ENCODE measurements at places on chromosomes 3 and 15.

DNA sequence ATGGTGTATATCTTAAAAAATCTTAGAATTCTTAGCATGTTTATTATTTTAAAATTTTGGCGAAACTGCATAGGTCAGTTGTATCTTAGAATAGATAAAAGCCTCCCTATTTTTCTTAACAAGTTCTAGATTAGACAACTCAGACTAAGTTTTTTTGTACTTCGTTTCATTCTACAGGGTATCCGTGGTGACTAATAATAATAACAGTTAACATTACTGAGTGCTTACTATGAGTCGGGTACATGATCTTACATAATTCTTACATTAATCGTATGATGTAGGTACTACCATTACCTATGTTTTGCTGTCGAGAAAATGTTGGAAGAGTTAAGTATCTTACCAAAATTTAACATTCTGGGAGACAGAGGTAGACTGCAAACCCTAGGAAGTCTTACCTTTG lies 60.7 kb downstream of the UBE2E2 start:
- DNase-seq, result no peak

DNA sequence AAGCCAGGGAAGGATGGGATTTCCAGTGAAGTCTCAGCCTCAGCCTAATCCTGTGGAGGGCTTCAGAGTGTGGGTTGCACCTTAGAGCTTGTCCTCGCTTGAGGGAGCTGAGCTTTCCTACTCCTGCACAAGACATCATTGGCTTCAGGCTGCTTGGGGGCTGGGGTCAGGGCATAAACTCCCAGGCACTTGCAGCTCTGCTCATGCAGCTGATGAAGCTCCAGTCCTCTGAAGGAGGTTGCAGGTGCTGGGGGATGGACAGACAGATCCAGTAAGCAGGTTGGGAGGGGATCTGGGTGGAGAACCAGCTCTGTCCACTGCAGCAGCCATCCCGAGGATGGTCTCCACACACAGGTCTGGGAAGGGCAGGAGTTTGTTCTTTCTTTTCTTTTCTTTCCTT lies 19.4 kb upstream of the POLG start:
- no peak for DNase-seq

- no peak for DNase-seq
Measured at GRCh38 chr15:41894251-41894790, 468 bp upstream of the SPTBN5 start.

GRCh38 chr15:80755885-80756284 lies 23.3 kb upstream of the CEMIP start:
- no peak for DNase-seq

DNA sequence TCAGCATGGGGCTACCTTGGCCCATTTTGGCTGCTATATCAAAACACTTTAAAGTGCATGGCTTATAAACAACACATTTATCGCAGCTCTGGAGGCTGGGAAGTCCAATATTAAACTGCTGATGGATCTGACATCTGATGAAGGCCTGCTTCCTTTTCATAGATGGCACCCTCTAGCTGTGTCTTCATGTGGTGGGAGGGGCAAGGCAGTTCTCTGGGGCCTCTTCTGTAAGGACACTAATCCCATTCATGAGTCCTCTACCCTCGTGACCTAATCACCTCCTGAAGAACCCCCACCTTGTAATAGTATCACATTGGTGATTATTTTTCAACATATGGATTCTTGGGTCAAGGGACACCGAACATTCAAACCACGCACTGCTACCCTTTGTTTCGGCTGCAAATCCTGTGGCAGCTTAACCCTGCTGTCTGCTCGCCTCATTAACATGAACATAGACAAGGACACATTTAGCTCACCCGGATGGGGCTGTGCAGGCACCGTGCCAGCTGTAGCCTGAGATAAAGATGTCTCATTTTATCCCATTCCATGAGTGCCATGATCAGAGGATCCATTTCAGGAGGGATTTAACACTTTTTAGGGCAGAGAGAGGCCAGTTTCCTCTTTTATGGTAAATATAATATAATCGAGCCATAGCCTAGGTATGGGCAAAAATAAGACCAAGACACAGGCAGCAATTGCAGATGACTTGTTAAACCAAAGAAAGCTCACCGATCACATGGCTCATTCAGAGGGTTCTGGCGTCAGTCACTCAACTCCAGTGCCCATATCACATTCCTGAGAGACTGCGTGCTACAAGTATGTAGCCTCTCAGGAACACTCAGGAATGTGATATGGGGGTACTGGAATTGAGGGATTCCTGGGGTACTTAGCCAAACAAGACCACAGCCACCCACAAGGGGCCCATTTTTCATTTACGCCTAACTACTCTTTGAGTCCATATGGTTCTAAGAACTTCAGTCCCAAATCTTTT lies 251.1 kb upstream of the ST8SIA2 start:
- no peak for DNase-seq

DNA sequence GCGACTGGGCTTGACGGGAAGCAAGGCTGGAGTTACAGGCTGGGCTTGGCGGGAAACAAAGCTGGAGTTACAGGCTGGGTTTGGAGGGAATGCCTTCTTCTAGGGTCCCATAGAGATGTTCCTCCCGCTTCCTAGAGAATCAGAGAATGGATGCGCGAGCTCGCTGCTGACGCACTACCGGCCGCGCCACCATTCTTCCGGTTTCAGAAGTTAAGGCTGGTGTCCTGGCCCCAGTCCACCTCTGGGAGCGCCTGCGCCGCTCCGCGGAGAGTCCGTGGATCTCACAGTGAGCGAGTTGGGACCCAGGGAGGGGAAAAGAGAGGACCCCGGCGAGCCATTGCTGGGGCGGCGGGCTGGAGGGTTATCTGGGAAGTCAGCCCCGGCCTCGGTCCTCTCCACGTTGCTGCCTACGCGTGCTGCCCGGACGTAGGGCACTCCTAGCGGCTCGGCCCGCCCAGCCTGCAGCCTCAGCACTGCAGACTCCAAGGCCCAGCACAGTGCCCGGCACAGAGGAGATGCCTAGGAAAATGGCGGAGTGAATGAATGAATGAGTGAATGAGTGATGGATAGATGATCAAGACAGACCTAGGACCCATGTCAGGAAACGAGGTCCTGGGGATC lies at the start of gene ZNF502:
Gene ZNF502, plus strand, starts transcription at position 206 of the 621 bp plus-strand sequence. CDS start 7,602 bp downstream, outside the sequence.
- DNase-seq, result peak; percentile 48

GRCh38 chr3:173013219-173013832 lies 127.7 kb downstream of the SPATA16 start:
- DNase-seq, result no peak

DNA sequence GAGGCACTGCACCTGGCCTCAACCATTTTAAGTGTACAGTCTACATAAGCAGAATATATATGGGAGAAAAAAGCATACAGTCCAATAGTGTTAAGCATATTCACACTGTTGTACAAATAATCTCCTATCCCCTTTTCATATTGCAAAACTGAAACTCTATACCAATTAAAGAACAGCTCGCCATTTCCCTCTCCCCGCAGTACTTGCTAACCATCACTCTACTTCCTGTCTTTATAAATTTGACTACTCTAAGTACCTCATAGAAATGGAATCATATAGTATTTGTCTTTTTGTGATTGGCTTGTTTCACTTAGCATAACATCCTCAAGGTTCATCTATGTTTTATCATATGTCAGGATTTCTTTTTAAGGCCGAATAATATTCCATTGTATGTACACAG lies 21.6 kb upstream of the TASOR start:
- no peak for DNase-seq

DNA sequence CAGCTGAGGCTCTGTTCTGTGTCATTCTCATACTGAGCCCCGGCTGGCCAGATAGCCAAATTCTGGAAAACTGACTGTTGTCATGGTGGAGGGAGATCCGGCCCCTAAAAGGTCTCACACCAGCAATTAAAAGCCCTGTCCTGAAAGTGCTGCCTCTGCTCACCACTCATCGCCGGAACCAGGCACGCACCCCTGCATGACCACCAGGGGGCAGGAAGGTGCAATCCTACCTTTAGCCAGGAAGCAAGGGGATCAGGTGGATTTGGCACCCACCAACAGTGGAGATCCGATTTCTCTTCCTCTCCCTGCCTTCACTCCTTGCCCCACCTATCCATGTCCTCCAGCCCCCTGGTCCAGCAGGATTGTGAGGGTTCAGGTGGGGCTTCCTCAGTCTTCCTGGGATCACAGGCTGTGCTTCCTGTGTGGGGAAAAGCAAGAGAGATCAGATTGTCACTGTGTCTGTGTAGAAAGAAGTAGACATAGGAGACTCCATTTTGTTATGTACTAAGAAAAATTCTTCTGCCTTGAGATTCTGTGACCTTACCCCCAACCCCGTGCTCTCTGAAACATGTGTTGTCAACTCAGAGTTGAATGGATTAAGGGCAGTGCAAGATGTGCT lies 16.1 kb upstream of the CACNA2D2 start:
- DNase-seq, result peak; percentile 14

Data from KG1 (cell line).